ENCODE measurements at places on chromosomes 7 and 10. TPM values are rescaled to one million over a fixed set of nuclear protein-coding genes. Genes with fewer than 3 reads are reported as not detected.

DNA sequence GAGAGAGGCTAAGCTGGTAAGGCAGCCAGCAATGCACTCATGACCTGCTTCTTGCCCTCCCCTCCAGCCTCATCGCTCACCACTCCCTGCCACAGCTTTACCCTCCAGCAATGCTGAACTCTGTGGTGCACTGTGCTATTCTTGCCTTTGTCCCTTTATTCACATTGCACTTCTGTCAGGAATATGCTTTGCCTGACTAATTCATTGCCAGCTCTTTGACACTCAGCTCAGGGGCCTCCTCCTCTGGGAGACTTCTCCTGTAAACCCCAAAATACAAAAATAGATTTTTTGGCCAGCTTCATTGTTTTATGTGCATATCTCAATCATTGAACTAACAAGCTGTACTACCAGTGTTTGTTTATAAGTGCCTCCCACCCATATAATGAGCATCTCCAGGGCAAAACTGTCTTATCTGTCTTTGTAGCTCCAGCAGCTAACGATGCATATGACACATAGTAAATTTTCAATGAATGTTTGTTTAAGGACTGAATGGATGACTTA, 8.2 kb downstream of the CNNM1 start:
- no peak for DNase-seq

GRCh38 chr7:138919911-138920310, 61.3 kb downstream of the KIAA1549 start:
- DNase-seq: peak; percentile 64

DNA sequence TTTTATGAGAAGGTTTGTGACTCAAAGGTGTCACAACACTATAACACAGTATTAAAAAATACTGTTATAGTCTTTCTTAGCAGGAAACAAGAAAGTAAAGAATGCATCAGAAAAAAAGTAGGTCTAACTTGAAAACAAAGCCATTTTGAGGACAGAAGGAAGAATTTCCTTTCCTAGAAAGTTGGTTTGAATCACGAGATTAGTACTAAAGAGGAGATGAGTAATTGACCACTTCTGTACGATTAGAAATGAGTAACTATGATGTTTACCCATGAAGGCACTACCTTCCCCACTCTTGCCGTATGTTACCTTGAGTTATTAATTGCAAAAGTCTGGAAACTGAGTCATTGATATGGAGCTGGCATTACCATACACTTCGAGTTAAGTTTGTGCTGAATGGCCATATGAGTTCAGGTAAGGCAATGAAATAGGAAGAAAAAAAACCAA, 65.2 kb downstream of the FAM185A start:
- no peak for DNase-seq

Gene MET
- total RNA-seq: 2.5 TPM

DNA sequence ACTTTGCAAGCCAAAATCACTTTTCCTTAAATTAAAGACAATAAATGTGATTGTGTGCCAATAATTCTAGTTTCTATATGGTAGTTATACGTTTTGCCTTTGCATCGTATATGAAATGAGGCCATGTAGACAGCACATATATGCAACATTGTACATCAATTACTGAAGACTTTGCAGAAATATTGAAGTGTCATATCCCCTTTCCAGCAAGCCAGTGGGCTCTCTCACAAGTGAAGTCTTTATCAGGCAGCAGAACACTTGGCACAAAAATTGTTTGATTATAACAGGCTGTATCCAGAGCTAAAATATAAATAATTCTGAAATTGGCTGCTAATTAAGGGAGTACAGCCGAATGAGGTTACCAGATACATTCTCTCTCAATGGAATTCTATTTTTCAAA, 588.6 kb upstream of the SEMA3D start:
- no peak for DNase-seq

DNA sequence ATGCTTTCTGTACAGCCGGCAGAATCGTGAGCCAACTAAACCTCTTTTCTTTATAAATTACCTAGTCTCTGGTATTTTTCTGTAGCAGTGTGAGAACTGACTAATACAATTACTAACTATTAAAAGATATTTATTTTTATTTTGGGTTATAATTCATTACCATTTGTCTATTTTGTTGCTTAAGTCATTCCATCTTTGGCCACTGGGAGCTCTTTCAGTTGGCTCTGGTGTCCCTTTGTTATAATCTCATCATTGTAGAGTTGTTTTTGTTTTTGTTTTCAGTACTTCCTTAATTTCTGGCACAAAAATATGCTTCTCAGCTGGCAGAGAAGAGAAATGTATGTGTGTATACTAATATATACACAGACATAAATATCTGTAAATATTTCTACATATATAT, 807.9 kb upstream of the MBL2 start:
- no peak for DNase-seq

DNA sequence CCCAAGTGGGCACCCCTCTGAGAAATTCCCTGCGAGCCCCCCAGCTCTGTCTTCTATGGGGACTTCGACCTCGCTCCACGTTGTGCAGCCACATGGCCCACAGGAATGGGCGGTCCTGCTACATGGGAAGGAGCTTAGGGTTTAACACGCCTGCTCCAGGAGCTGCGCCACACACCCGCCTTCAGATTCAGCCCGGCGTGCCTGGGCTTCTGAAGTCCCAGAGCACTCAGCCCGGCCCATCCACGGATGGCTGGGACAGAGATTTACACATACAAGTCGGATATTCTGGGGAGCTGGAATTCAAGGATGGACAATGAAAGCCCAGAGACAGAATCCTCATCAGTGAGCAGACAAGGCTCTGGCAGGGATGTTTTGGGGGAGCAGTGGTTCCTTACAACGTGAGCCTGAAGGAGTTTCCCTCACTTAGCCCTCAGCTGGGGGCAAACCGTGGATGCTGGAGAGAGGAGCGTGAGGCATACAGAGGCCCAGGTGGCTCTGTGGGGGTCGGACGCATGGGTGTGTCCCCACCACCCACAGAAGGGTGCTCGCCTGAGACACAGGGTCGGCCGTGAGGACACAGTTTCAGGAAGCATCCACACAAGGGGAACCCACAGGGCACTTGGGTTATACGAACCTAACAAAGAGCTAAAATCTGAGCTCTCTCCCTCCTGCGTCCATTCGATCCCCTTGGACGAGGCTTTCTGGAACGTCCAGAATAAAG, 372.9 kb downstream of the DNAJB6 start:
- peak; percentile 30 for DNase-seq

DNA sequence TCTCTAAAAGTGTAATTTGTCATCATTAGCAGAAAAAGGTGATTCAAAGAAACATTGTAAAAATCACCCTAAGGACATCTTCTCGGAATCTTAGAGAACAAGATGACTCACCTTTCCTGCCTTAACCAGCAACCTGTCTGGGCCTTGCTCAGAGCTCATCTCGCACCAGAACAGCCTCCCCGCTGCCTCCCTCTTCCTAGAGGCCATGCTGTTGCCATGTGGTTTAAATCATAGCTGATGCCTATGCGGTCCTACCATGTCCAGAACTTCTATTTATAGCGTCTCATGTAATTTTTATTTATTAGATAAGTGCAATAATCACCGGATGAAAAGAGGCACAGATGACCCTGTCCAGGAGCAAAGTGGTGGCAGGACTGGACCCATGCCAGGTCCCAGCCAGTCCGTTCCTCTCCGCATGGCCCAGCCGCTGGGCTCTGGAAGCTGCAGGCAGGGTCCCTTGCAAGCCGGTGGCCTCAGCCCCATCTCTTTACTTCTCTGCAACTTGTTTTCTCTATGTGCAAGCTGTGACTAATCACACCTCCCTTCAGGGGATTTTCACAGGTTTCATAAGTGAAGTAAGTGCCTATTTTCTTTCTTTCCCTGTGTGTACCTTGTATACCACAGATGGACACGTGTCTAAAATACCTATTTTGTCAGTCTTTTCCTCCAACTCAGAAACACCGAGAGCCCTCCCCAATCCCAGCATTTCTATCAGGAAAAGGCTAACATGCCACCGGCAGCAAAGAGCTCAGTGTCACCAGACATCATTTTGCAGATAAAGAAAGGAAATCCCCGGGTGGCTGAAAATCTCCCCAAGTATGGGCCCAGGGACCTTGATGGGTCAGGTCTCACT, 27.1 kb downstream of the KLF6 start:
- DNase-seq: no peak

- DNase-seq: no peak
These were observed 1.8 kb upstream of the PYROXD2 start for GRCh38 chr10:98416606-98417388.

GRCh38 chr7:155377071-155377837, 79.6 kb downstream of the INSIG1 start:
- DNase-seq: no peak

Gene KLF14
- total RNA-seq: not detected
